ENCODE measurements at places on chromosomes 12 and 14. TPM values are rescaled to one million over a fixed set of nuclear protein-coding genes. Genes with fewer than 3 reads are reported as not detected.
A peak's percentile ranks its signal among the peaks of the same experiment; 100 is the strongest.

GRCh38 chr14:103332143-103332919, 1.7 kb upstream of the EIF5 start:
- peak; percentile 47 for DNase-seq

- no peak for DNase-seq
Measured at GRCh38 chr12:76080729-76081415, 3.6 kb downstream of the NAP1L1 start.

GRCh38 chr12:43015090-43015737, 425.7 kb upstream of the PRICKLE1 start:
- DNase-seq: no peak

DNA sequence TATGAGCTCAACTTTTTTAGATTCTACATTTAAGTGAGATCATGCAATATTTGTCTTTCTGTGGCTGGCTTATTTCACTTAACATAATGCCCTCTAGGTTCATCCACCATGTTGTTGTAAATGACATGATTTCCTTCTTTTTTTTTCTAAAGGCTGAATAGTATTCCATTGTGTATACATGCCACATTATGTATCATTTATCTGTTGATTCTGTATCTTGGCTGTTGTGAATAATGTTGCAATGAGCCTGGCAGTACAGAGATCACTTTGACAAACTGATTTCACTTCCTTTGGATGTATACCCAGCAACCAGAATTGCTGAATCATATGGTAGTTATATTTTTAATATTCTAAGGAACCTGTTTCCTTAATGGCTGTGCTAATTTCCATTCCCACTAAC, 19.1 kb downstream of the FBXW8 start:
- no peak for DNase-seq

DNA sequence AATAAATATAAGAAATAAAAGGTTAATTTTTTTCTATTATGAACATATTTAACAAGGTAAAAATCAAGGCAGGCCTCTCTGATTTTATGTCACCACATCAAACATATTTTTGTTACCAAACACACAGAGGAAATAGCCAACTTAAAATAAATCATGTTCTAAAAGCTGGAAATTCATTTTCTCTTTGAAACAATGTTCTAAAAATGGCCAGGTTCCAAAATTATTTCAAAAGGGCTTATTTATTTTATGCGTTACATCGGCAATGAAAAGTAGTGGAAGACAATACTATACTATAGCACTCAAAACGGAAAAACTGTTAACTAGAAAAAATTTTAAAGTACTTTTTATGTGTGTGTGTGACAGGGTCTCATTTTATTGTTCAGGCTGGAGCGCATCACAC, 24.0 kb upstream of the RASSF8 start:
- DNase-seq: no peak

GRCh38 chr14:59022144-59022543, 166.3 kb upstream of the DAAM1 start:
- DNase-seq: no peak

- DNase-seq: no peak
Measured at GRCh38 chr14:59707778-59708561, 131.4 kb upstream of the CCDC175 start.

DNA sequence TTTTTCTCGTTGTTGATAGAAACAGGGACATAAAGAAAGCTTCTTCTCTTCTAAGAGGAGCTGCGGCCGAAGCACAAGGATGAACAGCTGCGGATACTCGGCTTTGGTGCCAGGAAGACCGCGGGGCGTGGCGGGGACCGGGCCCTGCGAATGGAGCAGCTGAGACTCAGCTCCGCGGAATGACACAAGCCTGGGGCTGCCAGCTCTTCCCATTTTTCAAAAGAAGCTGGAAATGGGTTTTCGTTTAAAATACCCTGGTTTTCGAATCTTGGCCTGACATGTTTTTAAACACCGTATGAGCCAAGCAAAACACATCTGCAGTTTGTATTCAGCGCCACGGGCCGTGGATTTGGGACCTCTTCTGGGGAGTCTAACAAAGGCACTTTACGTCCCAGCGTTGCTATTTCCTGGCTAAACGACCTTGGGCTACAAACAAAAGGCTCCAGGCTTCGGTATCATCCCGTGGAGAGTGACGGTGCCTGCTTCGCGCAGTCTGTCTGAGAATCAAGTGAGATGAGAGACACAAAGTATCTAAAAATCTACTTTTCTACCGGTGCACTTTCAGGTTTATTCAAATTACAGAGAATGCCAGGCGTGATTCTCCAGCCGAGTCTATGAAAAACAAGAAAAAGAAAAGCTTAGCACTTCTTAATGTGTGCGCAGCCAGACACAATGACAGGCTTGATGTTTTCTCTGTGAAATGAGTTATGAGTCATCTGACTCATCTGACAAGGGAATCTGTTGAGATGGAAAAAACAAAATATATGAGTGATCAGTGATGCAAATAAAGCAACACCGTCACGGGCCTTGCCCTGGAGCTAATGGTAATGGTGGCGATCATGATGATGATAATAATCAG, 114.0 kb upstream of the TMEM132D start:
- DNase-seq: peak; percentile 41

GRCh38 chr12:70757830-70758493, 120.7 kb upstream of the PTPRB start:
- DNase-seq: no peak

GRCh38 chr12:89373763-89374572, 21.7 kb upstream of the DUSP6 start:
- no peak for DNase-seq

- DNase-seq: no peak
Measured at GRCh38 chr12:96084624-96085023, 49.2 kb upstream of the LTA4H start.

DNA sequence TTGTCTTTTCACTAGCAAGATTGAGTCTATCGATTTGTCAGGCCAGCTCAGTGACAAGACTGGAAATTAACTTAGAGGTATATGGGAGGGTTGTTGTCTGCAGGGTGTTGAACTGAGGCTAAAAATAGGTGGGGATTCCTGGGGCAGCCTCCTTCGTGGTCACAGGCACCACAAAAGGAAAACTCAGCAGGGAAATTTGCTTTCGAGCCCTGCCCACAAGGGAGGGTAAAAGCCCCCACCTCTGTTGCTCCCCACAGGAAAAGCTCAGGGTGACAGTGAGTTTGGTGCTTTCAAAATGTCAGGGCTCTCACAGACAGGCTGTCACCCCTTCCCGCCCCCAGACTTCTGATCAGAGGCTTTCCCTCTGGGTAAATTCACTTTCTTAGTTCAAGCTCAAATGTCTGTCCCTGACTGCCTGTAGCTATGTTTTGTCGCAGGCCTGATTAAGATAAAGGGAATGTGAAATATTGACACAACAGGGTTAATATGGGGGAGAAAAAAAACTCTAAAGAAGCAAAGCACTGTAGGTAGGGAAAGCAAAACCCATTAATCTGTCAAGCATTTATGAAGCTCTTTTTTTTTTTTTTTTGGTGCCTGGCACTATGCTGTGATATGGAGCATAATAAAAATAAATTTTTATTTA, 11.7 kb upstream of the NFKBIA start:
- no peak for DNase-seq

GRCh38 chr14:67071506-67071905, 117.7 kb upstream of the GARIN2 start:
- DNase-seq: no peak

DNA sequence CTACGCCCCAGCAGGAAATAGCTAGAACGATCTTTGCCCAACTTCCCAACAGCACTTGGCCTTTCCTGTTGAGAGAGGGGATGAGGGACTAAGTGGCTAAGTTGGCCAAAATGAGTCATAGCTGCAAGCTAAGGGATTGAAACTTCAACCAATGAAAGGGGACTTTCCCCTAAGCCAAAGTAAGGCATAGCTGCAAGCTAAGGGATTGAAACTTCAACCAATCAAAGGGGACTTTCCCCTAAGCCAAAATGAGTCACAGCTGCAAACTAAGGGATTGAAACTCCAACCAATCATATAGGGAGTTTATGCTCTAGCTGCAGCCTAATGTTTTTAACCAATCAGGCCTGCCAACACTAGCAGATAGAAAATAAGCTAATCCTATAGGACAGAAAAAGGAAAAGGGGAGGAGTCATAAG, 100.5 kb upstream of the SSTR1 start:
- no peak for DNase-seq

DNA sequence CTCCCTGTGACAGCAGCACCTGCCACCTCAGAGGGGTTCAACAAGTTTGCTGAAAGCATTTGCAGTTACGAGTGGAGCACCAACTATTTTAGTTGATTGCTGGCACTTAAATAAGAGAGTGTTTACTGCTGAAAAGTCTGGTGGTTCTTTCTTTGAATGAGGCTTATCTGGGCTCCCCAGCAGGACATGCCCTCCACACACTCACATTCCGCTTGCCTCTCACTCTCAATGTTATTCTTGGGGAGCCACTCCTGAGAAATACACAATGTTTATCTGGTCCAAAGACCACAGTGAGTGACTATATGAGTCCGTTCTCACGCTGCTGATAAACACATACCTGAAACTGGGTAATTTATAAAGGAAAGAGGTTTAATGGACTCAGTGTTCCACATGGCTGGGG, 31.9 kb downstream of the NT5DC3 start:
- no peak for DNase-seq

DNA sequence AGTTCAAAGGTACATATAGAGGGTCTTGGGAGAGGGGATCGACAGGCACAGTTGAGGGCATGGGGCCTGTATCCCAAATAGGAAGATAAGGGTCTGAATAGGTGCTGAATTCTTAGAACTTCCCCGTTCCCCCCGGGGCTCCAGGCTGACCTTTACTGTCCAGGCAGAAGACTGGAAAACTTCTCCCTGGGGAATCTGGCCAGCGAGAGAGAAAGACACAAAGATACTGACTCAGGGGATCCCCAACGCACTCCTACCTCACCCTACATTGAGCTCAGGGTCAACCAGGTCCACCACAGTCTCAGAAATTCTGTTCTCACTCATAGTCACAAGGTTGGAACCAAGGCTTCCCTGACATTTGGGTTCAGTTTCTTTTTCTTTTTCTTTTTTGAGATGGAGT, 46.2 kb downstream of the ACACB start:
- no peak for DNase-seq

GRCh38 chr12:64756376-64756775, 2.8 kb downstream of the GNS start:
- DNase-seq: no peak

GRCh38 chr12:21541773-21542172, 15.7 kb downstream of the SPX start:
- no peak for DNase-seq

GRCh38 chr12:810671-811415, 58.5 kb downstream of the WNK1 start:
- no peak for DNase-seq

GRCh38 chr12:25072906-25073650, 121.9 kb downstream of the DNAI7 start:
- no peak for DNase-seq

DNA sequence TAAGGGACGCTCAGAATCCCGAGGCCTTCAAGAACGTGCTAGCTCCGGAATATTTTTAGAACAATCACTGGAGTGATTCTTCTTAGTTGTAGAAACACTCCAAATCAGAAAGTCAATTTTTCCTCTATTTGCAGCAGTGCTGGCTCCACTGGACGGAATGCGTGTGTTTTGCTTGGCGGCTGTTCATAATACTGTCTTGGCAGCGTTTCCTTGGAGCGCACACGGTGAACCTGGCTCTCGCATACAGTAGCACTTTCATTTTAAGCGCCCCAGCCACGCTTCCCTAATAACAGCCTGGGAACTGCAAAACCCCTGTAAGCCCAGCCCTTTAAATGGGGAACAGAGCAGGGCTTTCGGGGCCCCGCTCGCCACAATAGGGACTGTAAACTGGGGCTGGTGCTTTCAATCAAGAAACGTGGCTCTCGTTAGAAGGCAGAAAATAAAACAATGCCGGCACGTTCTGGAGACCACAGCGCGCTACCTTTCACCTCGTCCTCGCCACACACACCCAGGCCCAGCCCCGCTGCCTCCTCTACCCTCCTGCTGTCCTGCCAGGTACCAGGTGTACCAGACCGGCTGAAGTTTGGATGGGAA, 79.9 kb downstream of the BCL11B start:
- peak; percentile 90 for DNase-seq

DNA sequence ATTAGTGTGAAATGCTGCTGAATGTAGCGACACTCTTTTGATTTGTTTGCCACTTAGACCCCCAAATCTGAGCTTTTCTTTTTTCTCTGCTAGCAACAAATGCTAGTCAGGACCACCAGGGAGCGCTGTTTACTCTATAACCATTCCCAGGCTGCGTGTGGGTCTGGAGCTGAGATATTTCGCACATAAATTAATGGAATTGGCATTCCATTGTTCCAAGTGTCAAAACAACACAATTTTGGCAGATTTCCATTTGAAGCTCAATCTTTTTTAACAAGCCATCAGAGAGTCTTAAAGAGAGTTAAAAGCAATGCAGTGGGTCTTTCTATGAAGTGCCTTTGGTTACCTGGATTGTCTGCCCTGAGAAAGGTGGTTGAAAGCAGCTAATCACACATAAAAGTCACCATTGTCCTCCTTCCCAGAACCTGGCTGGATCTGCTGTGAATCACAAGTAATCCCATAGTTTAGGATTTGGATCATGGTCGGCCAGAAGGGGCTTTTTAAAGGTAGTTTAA, 7.4 kb upstream of the TMEM132C start:
- DNase-seq: peak; percentile 67

DNA sequence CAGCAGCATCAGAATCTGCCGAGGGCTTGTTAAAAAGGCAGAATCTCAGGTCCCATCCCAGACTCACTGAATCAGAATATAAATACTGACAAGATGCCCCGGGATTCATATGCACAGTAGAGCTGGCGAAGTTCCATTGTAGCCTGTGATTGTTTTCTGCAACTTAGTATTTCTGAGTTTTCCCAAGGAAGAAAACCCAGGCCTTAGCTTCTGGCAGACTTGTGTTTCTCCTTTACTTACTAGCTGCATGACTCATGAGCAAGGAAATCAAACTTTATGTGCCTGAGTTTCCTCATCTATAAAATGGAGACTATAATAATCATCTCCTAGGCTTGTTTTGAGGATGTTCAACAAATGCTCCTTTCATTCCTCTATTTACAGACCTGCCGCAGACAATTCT, 278.5 kb upstream of the PLEKHG7 start:
- no peak for DNase-seq

- no peak for DNase-seq
Measured at GRCh38 chr12:31466768-31467167, 124.2 kb downstream of the DENND5B start.

DNA sequence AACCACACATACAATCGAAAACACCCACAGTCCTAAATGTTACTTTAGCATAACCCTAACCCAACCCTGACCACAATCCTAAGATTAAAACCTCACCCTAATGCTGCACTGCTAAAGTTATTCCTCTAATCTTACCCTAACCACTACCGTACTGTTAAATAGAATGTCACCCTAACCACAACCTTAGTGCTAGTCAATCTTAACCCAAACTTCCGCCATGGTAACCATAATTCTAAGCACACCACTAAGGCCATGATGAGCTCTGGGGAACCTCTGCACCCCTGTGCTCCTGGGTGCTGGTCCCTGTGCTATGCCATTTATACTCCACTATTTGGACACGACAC, 38.0 kb downstream of the LTBP2 start:
- no peak for DNase-seq

The GZMH gene
- 0.91 TPM for total RNA-seq

The C14orf93 gene
- 9.5 TPM for total RNA-seq

The MFAP5 gene
- 0.38 TPM for total RNA-seq

The CNOT2 gene
- total RNA-seq: 68.8 TPM

The PPP1R3E gene
- total RNA-seq: 17.3 TPM

The KLHL33 gene
- total RNA-seq: 0.72 TPM

The OR6J1 gene
- not detected for total RNA-seq

The TBC1D30 gene
- 8.7 TPM for total RNA-seq

The CYP27B1 gene
- total RNA-seq: 3.5 TPM

The KRT6C gene
- total RNA-seq: not detected

The RABGGTA gene
- total RNA-seq: 33.9 TPM

The HRK gene
- 5.0 TPM for total RNA-seq

The KRT79 gene
- total RNA-seq: not detected

The ADAM21 gene
- 0.13 TPM for total RNA-seq

The IQSEC3 gene
- 1.4 TPM for total RNA-seq

The TAS2R10 gene
- 0.82 TPM for total RNA-seq

The SPRYD3 gene
- 72.3 TPM for total RNA-seq

Measured in kidney (tissue), 22 donors.